ENCODE measurements at places on chromosomes 5 and 9.

DNA sequence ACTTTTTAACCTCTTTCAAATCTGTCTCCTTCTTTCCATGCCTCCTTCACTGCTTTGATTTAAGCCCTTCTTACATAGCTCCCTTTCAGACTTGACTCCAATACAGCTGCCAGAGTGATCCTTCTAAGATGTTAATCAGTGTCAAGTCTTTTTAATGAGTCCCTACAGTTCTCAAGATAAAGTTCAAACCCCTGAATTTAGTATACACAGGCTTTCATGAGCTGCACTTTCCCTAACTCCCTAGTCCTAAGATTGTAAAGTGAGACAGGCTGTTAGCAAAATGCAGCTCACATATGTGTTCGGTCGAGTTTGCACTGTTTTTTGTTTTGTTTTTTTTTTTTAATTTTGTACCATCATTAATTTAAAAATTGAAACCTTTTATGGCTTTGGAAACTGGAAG lies 190.4 kb upstream of the VCAN start:
- no peak for DNase-seq

DNA sequence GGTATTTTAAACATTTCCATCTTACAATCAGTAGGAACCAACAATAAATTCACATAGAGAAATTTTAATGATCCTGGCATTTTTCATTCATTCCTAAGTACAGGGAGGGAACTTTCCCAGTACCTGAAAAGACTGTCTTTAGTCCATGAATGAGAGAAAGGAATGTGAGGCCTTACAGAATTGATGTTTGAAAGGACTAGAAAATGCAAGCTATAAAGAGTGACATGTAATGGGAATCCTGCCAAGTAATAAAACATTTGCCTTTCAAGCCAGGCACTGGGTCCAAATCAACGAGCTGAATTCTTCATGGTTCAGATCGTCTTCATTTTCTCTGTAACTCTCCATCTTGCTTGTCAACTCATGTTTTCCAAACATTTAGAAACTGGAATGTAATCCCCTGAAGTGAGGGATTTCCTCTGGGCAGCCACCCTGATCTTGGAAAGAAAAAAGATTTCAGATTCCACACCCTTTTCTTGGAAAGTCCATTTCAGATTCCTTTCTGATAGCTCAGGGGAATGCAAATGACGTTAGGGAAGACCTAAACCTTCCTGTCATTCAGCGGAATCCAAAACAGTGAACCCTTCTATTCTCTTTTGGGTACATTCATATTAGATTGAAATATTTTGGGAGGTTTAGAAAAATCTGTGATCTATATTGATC lies 315.8 kb downstream of the SH3GL2 start:
- DNase-seq = no peak

- no peak for DNase-seq
Measured at GRCh38 chr9:122551371-122551770, 1.5 kb upstream of the OR1N2 start.

GRCh38 chr5:144460600-144460999 lies 289.9 kb downstream of the KCTD16 start:
- DNase-seq = no peak
